ENCODE measurements at places on chromosomes 13 and 19.

DNA sequence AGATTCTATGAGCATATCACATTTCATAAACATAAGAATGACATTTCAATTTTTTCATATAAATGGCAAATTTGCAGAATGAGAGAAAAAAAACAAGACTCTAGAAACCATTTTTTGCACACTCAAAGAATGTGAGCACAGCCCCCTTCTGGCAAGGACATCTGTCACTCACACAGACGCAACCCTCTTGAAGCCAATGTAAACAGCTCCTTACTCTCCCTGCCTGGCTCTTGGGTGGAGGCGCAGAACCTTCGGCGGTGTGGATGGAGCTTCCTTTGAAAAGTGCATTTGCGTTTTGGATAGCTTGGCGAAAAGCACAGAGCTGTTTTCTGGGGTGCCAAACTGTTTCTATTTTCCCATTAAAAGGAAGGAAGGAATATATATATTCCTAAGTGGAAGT, 367.6 kb upstream of the TSHZ3 start:
- DNase-seq, result no peak

GRCh38 chr13:40197049-40197448, 469.4 kb downstream of the FOXO1 start:
- no peak for DNase-seq

- no peak for DNase-seq
Measured at GRCh38 chr13:109584844-109585361, 201.5 kb downstream of the IRS2 start.

DNA sequence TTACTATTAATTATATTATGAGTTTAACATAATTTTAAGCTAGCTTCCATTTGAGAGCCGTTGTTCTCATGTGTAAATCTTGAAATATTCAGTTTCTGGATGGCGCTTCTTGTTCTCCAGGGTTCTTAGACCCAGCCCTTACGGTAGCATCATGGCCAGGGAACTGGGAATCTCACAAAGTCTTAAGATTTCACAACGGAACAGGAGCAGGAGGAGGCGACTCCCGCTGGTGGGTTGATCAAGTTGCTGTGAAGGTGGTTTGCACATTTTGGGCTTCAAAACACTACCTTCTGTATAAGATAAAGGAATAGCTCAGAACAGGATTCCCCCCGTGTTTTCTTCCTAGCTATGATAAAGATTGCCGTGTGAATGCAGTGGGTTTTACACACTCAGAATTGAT, 2.8 kb downstream of the NAXD start:
- no peak for DNase-seq

DNA sequence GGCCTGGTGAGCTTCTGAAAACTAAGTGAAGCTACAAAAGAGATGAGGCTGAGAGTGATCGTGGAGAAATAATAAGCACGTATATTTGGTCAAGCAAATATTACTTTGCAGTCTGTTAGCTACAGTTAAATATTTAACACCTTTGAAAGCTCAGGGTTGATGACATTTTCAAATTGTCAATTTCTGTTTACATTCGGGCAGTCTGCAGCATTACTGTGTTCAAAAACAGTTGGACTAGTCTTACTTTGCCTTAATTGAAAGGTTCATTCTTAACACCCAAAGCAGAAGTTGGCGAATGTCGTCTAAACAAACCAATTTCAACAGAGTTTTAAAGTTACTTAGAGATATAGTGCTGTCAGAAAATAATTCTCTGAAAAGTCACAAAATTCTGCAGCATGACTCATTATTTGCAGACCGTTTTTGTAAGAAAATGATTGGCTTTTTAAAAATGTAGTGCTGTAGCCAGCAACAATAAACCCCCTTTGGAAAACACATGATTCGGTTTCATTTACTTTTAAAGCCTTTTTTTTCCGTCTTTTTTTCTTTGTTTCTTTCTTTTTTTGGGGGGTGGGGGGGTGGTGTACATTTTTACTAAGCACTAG, 549.0 kb downstream of the GPC6 start:
- no peak for DNase-seq

- no peak for DNase-seq
Measured at GRCh38 chr13:75299246-75299645, 182.7 kb downstream of the TBC1D4 start.

DNA sequence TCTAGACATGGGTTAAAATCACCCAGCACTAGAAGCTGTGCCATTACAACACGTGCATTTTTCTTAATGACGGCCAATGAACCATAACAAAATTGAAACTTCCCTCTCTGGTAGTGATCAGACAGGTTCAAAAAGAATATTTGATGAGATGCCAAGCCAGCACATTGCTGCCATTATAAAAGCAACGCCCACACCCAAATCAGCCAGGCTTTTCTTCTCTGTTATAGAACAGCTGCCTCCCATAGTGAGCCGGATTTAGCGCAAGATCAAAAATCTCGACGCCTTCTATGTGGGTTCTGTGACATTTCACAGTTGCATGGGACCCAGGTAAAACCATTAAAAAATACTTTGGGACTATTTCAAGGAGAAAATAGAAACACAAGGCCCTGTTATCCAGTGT, 1158.0 kb downstream of the EFNB2 start:
- DNase-seq, result no peak

DNA sequence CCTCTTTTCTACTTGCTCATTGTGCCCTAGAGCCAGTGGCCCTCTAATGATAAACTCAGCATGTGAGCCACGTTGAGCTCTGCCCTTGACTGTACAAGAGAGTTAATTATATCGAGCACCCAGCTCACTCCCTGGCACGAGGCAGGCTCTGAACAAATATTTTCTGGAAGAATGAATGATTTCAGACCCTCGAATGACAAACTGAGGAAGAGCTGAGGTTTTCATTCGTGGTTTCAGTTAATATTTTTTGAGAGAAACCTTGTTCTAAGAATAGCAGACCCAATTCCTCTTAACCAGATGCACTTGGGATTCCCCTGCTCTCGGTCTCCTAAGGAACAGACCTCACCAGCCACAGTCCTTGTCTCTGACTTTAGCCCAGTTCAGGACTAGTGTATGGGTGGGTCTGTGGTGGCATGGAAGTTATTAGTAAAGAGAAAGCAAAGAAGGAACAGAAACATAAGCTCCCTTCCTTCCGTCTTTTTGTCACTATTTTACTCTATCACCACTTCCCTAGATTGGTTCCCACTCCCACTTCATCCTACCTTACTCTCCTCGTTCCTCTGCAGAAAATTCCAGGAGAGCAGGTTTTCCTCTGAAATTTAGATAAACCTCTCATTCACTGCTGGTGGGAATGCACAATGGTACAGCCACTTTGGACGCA, 22.1 kb upstream of the WDFY2 start:
- peak; percentile 38 for DNase-seq

DNA sequence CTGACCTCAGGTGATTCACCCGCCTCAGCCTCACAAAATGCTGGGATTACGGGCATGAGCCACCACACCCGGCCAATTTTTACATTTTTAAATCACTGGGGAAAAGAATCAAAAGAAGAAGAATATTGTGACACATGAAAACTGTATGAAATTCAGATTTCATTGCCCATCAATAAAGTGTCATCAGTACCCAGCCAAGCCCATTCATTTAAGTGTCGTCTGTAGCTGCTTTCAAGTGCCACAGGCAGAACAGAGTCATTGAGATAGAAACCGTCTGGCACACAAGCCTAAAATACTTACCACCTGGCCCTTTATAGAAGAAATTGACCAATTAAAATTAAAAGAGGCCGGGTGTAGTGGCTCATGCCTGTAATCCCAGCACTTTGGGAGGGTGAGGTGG, 15.3 kb downstream of the COLGALT1 start:
- DNase-seq, result no peak

DNA sequence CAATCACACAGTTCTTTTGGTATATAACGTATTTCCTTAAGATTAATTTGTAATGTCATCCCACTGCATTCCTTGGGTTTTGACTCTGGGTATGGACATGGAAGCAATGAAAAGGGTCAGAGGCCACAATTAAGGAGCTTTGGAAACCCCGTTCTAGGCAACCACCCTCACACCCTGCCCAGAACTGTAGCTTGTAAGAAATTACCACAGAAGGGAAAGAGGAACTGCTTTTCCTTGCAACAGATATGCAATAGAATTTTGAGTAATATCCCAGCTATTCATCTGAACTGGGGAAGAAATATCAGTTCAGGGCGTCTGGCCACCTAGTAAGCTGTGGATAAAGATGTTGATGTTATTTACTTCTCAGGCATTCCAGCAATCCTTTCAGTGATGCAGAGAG, 985 bp upstream of the CLC start:
- no peak for DNase-seq

GRCh38 chr13:111344471-111345191, 24.2 kb downstream of the TEX29 start:
- DNase-seq, result no peak

DNA sequence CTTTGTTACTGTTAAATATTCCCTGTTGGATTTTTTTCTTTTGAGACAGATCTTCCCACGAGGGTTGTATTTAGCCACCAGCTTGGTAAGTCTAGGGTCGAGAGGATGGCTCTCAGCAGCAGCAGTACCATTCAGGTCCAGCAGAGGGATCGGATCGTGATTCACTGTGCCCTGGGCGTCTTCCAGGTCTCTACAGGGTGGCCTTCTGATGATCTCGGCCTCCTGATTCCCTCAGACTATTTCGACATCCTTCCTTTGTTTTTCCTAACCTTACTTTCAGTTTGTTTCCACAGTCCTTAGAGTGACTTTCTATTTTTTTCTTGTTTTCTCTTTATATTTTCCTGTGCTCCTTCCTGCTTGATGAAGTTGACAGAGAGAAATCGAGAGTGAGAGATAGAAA, 1436.9 kb downstream of the UQCRFS1 start:
- DNase-seq, result no peak

GRCh38 chr19:35642798-35643254, 1.3 kb downstream of the ETV2 start:
- DNase-seq, result no peak

DNA sequence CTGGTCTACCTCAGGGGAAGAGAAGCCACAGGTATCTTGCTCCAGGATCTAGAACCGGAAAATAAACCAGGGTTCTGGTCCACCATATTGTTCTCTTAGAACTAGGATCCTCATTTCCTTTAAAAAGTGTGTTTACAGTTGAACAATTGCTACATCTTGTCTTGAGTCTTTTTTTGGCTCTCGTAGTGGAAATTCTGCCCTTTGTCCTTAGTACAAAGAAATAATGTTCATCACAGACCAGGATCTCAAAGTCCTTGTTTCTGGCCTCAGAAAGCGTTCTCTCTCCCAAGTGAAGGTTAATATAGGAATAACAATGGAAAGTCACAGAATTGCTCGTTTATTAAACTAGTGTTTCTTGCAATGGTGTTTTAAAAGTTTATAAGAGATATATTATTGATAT, 20.8 kb downstream of the KLF2 start:
- no peak for DNase-seq

- DNase-seq, result no peak
Measured at GRCh38 chr13:41864658-41865057, 96.3 kb downstream of the VWA8 start.

DNA sequence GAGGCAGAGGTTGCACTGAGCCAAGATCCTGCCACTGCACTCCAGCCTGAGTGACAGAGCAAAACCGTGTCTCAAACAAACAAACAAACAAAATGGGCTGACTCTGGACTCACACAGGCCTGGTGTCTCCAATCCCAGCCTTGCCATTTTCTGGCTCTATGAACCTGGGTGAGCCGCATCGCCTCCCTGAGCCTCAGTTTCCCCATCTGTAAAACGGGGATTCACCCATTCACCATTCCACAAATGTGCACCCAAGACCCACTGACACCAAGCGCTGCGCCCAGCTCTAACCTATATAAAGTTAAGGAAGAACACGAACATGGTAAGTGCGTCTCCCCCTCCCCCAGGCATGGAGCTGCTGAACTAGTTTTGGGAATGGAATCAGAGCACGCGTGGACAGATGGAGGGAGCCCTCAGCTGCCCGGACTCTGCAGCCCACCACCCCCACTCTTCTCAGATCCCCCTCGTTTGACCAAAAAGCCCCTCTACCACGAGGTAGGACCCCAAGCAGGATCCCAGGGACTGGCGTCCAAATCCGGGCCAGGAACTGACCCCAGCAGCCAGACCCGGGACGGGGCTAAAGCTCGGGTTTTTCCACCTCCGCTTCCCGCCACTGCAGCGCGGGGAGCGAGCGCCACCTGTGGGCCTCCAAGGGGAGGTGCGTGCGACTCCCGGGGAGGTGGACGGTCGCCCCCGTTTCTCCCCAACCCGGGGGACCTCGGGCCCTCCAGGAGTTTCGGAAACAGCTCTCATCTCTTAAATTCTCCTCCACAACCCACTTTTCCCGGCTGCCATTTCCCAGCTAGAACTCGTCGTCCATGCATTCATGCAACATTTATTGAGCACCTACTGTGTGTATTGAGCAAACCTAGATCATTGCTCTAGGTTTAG, 33.0 kb upstream of the ADGRE5 start:
- DNase-seq, result peak; percentile 50

DNA sequence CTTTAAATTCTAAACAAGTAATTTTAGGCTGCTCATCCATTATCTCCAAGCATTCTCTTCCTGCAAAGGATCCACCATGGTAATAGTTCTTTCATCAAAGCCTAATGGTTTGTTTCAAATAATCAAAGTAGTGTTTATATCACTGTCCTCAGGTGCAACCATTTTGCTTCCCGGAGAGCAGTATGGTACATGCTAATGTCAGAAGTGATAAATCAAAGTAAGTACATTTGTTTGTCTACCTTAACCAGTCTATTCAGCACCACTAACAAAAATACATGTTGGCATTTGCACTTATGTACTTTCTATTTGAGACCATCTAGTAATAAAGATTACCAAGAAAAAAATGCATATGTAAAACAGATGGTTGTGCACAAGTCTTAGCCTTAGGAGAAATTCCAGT, 37.5 kb downstream of the DACH1 start:
- no peak for DNase-seq

GRCh38 chr13:61277088-61277487, 138.6 kb downstream of the PCDH20 start:
- no peak for DNase-seq

- no peak for DNase-seq
Measured at GRCh38 chr13:69660155-69660554, 447.5 kb upstream of the ATXN8OS start.

DNA sequence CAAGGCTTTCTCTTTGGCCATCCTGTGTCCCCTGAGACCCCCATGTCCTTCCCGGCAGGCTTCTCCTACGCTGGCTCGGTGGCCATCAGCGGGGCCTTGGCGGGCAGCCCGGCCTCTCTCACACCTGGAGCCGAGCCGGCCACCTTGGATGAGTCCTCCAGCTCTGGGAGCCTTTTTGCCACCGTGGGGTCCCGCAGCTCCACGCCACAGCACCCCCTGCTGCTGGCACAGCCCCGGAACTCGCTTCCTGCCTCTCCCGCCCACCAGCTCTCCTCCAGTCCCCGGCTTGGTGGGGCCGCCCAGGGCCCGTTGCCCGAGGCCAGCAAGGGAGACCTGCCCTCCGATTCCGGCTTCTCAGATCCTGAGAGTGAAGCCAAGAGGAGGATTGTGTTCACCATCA, 14.2 kb downstream of the PLEKHJ1 start:
- no peak for DNase-seq
